ENCODE measurements at places on chromosomes 2 and 18.
A peak's percentile ranks its signal among the peaks of the same experiment; 100 is the strongest.

- no peak for DNase-seq
Measured at GRCh38 chr2:237433920-237434676, 20.1 kb upstream of the COL6A3 start.

DNA sequence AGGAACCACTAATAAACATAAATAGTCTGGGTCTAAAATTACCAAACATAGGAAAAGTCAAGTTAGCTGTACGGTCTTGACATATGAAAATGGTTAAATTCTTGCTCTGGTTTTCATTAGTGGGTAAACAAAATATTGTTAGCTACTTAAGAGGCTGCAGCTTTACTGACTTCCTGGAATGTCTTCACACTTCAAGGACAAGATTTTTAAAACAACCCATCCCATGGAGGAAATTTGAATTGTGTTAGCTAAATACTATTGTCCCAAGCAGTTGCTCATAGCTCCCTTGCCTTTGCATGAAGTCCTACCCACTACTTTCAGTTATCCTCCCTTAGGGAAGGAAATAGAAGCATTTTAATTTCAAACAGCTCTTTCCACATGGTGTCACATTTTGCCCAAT lies 128.5 kb downstream of the EPHA4 start:
- DNase-seq: no peak

DNA sequence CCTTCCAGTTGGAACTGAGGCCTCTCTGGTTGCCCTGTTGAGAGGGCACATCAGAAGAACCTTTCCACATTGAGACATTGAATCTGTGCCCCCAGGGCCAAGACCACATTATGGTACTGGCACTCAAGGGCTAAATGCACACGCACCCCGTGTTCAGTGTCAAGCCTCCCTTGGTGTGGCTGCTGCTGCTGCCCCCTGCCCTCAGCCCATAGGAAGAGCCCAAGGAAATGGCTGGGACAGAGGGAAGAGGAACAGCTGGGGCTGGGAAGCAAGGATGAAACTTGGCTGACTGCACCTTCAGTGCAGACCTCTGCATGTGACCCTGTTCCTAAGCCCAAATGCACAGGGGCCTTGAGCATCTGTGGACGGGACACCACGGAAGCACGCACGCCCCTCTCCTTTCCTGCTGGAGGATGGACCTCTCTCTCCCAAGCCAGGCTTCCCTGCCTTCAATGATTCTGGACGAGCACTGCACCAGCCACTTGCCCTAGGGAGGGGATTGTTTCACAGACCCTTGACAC lies 40.2 kb downstream of the NIFK start:
- DNase-seq: no peak

DNA sequence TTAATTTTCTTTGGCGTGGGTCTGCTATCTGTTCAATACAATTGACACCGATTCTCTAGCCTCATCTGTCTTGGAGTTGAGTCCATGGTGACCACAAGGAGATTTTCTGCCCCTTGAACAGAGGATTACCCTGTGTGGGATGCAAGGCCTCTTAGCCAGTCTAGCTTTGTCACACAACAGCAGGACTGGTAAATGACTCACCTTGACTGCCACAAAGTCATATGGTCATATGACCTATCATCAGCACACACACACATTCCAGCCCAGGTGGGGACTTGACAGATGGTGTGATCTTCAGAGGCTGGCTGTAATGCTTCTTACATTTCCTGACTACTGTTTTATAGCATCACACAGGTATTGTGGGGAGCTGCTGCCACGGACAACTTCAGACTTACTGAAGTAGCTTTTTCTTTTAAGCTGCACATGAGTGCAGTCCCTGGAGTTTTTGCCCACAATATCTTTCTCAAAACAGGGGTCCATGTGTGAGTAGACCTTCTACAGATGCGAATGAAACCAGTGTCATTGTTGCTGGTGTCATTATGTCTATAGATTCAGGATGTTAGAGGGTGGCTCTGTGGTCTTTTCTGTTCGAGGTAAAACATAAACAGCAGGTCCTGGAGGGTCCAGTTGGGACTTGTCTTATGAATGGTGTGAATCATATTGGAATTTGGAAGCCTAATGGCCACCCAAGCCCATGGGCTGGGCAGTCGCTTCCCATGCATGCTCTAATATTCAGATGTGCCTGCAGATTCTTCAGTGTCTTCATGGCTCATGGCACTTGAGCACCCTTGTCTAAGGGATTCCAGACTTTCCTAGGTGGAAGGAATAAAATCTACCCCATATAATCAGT lies 18.6 kb upstream of the ACOXL start:
- DNase-seq: no peak

GRCh38 chr2:46828491-46829230 lies 86.9 kb downstream of the MCFD2 start:
- DNase-seq: no peak

- no peak for DNase-seq
Measured at GRCh38 chr2:98769114-98769476, 38.2 kb upstream of the MGAT4A start.

- no peak for DNase-seq
Measured at GRCh38 chr18:54786206-54786605, 42.1 kb upstream of the RAB27B start.

DNA sequence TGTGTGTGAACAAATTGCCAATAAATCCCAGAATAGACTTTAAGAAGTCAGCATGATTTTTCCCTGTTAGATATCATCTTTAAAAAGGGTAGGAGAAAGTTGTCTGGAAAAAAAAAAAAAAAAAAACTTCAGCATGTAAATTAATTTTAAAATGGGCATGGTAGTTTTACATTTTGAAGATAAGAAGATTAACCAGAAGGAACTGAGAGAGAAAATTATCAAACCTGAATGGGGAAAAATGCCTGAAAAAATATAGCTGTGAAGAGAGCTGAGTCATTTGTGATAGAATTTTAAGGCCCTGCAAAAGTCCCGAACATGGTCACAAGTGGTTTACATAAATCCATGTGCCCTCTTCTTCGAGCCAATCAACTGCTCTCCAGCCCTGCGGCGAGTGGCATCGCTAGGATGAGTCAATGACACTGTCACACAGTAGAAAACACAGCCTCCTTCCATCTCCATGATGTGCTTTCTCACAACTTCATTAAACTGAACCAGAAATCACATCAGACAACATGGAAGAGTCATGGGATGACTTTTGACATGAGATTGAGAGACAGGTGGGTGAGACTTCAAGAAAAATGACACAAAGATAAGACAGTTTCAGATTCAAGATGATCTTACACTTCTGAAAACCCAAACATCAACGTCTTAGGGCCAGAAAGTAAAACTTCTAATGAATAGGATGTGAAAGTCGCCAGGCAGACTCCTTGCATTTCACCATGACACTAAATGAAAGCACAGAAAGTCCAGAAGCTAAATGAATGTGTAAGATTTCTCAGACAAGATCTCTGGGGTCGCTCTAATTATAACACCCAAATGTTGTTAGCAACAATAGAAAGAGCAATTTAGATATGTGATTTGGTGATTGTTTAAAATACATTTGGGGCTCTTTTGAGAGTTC lies 273.0 kb upstream of the ID2 start:
- DNase-seq: peak; percentile 44

DNA sequence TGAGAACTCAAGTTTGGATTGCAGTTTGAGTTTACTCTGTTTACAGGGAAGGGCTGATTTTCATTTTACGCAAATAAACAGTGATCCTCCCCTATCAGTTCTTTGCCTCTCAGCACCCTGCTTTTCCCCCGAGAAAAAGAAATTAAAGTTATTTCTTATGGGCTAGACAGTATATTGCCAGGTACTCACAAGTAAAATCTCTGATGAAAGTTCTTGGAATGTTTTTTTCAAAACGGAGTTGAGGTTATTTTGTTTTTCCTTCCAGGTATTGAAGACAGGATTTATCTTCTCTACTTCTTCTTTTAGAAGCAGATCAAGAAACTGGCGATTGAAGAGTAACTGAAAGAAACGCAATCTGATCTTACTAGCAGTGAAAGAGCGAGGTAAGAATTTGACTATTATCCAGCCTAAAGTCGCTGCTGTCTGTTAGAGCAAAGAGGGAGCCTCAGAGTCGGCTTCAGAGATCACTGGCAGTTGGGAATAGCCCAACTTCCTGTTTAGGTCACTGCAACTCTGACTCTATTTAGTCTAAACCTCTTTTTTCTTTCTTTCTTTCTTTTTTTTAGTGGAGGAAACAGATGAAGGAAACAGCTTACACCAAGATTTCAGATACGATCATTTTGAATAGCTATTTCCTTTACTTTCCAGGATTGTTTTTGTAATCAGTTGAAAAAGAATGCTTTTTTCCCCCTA lies at the start of gene TFPI:
TFPI (minus strand) TSS at position 425 of the 693 bp plus-strand sequence. CDS start 50,667 bp downstream, outside the sequence.
- no peak for DNase-seq

DNA sequence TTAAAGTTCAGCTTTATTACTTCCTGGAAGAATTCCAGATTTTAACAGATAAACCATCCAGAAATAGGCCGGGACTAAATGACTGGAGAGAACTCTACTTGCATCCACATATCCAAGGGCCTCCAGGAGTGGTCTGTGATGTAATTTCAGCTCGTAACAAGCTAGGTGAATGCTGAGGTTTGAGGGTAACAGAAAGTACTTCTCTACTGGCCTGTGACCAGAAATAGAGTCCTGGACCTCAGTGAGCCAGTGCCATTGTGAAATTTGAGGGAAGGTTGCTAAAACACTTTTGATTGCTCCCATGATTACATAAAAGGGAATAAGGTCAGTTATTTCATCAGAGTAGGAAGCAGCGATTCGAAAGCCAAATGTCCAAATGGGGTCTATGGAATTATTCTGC lies 158.1 kb downstream of the DOCK10 start:
- no peak for DNase-seq

DNA sequence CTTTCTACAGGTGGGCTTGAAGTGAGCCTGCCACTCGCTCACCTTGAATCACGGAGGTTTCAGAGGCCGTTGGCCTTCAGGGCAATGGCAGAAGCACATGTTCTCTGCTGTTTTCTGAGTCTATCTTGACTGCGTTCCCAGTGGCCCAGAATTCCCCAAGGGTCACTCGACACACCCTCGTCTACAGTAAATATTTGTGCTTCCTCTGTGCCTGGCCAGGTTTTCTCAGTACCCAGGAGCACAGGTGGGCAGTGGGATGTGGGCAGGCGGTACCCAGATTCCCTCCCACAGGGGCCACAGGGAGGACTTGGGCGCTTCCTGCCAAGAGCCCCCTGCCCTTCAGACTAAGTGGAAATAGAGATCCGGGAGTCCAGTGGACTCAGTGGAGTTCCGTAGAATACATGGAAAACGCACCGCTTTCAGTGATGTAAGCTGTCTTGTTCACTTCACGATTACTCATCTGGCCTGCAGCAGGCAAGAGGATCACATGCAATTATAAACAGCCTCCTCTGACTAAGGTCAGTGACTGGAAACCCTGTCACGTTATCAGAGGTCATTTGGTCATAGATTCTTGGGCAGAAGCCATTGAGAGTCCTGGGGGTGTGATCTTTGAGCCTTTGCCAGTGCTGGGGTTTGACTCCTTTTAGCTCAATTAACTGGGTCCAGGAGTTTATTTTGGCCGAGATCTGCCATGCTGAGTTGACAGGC lies 179.8 kb downstream of the NEDD4L start:
- DNase-seq: no peak

DNA sequence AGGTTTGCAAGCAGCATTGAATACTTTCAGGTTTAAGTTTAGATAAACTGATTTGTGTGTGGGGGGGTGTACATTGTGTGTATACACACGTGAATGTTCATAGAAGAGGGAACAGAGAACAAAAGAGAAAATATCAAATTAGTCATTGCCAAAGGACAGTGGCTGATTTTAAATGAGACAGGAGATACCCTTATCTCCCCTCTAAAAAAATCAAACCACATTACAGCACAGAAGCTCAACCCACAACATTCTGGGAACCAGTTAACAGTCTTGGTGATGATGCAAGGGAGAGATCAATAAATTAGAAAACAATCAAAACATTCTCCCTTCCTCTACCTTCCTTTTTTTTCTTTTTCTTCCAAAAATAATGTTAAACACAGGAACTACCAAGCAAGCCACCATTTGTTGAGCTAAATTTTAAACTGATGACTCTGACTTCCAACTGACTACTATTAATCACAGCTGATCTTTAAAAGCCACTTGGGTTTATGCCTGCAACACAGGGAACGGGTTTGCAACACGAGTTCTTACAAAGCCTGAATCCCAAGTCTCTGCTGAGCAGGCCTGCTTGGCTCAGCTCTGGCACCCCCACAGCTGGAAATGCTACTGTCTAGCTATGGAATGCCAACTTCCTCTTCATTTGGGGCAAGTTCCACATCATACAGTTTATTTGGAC lies 119.2 kb upstream of the ACVR1C start:
- DNase-seq: no peak

GRCh38 chr2:22189893-22190480 lies 1066.2 kb downstream of the TDRD15 start:
- DNase-seq: no peak

DNA sequence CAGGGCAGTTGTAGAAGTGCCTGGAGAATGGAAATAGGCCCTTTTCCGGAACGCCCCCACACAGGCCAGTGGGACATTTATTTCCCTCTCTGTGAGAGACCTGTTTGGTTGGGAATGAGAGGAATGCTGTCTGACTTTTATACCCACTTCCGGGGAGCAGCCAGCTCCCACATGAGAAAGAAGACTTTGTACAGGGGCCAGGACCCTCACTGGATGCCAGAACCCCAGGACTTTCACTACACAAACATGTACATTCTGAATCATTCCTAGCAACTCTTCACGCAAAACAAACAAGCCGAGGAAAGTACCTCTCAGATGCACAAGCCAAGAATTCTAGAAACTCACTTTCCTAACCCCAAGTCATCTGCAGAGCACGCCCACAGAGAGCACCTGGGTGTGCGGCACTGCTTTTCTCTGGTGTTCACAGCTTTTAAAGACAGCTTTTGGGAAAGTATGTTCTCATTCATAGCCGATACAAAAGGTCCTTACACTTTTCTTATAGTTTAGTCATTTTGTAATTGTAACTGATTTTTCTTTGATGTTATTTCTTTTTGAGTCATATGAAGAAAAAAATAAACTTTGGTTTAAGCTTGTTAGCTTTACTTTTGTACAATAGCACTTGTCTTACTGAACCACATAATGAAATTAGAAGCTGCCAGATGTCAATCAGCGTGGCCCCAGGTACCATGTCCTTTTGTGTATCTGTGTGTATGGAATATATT lies 856.1 kb upstream of the ID2 start:
- DNase-seq: no peak

- DNase-seq: no peak
Measured at GRCh38 chr2:173511942-173512341, 157.3 kb downstream of the CDCA7 start.
